GM18507 (cell line): ENCODE measurements at places on chromosomes 2 and 18.

GRCh38 chr2:120735746-120736170, at the start of gene GLI2:
TSS of gene GLI2 (plus strand) at chr2:120735868. CDS start at chr2:120797321, 61,453 bp downstream.
- no peak for DNase-seq

DNA sequence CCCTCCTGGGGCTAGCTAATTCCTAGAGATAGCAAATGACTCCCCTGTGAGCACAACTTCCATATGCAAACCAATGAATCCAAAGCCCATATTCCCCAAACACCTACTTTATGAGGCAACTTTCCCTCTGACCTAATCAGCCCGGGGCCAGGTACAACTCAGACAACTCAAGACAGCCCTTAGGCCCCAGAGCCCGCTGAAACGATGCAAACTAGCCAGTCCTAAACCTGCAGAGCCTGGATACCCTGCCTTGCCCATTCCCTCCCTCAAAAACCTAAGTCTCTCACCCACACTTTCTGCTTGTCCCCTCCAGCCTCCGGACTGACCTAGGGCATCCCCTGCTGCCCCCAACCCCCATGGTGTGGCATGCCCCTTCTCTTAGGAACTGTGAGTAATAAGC, 142.8 kb downstream of the ACTR3 start:
- DNase-seq: no peak

DNA sequence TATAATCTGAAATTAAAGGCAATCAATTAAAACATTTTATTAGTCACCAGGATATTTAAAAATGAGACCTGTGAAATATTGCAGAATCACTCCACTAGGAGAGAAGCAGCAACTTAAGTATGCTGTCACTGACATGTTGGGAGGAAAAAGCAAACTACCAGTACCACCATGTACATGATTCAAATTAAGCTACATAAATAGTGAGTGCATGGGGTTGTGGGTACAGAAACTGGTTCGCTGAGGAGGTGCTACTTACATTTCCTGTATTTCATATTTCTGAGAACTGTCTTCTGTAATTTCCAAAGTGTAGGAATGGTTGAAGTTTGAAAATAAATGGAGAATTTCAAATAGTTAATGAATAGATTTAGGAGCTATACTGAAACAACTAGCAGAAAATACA, 7.9 kb upstream of the NR4A2 start:
- DNase-seq: no peak

- no peak for DNase-seq
Observed at GRCh38 chr2:17780546-17780945, 26.6 kb downstream of the GEN1 start.
